ENCODE measurements at places on chromosomes 2 and 18.
A peak's percentile ranks its signal among the peaks of the same experiment; 100 is the strongest.

- no peak for DNase-seq
Observed at GRCh38 chr2:227642656-227643055, 23.9 kb upstream of the SCYGR5 start.

DNA sequence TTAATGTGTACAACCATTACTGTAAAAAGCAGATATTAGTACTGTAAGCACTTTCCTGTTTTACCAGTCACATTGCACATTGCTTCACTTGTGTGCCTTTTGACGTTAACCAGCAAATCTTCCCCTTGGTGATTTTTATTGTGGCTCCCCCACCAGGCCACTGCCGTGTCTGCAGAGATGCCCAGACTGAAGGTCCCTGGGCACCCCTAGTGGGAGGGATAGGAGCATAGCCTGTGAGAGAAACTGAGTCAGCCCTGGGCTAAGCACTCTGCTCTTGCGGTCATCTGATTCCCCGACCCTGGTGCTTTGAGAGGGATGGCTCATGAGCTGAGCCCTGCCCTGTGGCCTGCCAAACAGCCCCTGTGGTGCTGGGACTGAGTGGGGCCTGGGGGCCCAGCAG, 73.4 kb downstream of the INPP4A start:
- peak; percentile 20 for DNase-seq

- DNase-seq = no peak
Observed at GRCh38 chr18:39845106-39845505, 2109.9 kb upstream of the PIK3C3 start.

GRCh38 chr18:76578571-76579300, 83.7 kb upstream of the ZNF516 start:
- no peak for DNase-seq
